Central memory CD8-positive, alpha-beta T cell (primary cell): ENCODE measurements at places on chromosomes 1 and 21.

DNA sequence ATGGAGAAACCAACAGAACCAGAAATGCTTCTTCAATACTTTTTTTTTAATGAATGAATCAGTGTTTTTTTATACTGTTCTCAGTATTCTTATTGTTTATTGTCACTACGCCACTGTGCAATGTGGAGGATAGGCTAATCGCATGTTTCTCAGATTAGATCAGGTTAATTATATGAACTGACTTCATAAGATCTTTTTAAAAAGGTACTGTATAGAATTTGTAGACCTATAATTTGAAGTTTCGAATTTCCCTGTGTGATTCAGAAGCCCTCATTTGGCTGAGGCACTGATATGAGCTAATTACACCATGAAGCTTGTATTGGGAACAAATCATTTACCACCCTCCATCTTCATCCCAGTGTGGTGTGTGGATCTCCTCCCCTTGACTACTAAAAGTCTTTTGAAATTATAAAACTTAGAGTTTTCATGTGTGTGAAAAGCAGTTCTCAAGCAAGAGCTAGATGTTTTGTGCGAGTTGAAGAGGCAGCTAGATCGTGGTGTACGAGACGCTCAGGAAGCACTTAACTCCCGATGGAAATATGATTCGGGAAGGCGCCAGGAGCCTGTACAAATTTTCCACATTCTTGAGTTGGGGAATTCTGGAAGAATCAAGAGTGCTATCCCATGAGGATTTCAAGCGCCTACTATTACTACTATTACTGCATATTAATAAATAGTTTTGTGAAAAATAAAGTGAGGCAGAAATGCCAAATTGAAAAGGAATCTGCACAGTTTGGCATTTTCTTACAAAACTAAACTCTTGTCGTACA is 52.1 kb upstream of the KCNE2 start:
- DNase-seq: no peak

DNA sequence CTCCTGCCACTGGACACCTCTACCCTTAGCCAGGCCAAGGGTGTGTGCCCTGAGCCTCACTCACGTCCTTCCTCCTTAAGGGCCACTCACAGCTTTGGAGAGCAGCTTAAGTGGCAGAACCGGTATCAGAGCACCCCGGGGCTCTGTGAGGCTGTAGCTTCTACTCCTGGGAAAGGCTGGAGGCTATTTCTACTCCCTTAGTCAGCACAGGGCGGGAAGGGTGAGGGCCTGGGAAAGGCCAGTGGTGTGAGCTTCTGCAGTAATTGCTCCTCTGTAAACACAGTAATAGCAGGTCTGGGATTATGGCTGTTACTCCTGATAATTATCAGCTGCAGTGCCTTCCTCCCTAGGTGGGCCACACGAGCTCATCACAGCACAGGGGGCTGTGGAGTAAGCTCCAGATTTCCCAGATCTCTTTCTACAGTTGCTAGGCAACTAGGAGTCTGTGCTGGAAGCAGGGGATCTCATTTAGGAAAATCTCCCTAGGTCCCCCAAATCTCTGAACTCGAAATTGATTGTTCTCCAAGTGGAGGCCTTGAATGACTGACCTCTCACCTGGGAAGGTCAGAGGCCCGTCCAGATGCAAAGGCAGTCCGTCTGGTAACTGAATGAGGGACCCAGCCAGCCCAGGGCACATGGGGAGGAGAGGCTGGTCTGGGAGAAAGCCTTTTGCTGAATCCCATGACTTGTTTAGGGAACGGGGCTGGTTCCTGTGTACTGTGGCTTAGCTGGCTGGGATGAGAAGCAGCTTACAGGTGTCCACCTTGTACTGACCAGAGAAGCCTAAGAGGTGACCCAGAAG is 29.3 kb downstream of the IER5 start:
- DNase-seq: no peak

GRCh38 chr1:31855038-31855845 is 39.4 kb upstream of the SPOCD1 start:
- no peak for DNase-seq

GRCh38 chr1:224582041-224582440 is 34.1 kb upstream of the CNIH3 start:
- DNase-seq: no peak

DNA sequence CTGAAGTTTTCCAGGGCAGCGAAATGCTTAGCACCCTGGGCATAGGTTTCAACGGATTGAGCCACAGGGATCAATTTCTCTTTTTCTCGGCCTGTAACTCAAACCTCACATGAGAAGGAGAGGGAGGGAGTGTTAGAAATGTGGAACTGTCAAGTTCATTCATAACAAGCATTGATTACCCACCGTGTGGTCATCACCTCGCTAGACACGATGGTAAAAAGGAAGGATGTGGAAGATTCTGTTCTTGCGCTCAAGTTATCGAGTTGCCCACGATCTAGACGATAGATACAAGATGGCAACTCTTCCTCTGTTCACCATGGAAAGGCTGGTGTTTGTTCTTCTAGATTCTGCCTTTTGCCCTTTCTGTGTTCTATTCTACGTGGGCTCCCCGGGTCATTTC is 4.0 kb upstream of the RCAN3 start:
- peak; percentile 27 for DNase-seq

- DNase-seq: no peak
Measured at GRCh38 chr1:44672254-44672955, 1.9 kb downstream of the TMEM53 start.

GRCh38 chr1:64597113-64597512 is 127.2 kb downstream of the CACHD1 start:
- DNase-seq: no peak

DNA sequence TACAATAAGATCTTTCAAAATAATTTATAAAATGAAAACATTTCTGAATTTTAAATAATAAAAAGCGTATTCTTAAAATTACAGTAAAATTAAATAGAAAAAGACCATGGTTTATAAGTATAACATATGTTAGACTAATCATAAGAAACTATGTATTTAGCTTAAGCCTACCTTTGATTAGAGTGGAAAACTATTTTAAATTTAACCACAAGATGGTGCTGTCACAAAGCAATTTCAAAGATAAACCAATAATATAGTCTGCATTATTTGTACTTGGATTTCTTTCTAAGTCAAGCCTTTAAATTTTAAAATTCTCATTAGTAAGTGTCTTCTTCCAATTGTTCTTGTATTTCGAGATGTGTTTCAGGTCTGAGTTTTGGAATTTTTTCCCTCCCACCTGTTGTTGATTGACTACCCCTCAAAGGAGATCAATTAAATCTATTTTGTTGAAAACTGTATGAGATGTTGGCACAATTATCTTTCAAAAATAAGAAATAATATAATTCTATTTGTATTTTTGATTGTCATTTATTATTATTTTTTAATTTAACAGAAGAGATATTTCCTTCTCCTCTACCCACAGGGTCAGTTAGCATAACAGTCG is 459.8 kb downstream of the KCNT2 start:
- DNase-seq: no peak

DNA sequence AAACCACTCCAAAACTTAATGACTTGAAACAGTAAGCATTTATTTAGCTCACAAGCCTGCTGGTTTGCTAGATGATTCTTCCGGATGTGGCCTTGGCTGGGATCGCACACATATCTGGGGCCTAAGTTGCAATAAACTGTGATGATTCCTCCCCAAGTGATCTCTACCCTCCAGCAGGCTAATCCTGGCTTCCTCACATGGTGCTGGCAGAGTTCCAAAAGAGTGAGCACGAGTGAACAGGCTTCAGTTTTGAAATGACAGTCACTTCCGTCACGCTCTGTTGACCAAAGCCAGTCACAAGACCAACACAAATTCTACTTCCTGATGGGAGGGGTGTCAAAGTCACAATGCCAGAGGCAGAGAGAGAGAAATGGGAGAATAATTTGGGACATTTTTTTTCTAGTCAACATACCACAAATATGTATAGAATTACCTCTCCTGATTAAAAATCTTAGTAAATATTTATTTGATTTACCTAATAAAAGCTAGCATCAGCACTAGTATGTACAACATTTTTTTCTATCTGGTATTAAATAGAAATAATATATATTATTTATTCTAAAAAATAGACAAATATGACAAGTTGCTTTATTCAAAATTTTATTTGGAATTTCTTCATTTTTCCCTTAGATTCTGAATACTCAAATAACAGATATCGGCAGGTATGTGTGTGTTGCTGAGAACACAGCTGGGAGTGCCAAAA is 292.7 kb downstream of the TPR start:
- DNase-seq: no peak

GRCh38 chr1:40922969-40923368 is 56.5 kb upstream of the CTPS1 start:
- no peak for DNase-seq

DNA sequence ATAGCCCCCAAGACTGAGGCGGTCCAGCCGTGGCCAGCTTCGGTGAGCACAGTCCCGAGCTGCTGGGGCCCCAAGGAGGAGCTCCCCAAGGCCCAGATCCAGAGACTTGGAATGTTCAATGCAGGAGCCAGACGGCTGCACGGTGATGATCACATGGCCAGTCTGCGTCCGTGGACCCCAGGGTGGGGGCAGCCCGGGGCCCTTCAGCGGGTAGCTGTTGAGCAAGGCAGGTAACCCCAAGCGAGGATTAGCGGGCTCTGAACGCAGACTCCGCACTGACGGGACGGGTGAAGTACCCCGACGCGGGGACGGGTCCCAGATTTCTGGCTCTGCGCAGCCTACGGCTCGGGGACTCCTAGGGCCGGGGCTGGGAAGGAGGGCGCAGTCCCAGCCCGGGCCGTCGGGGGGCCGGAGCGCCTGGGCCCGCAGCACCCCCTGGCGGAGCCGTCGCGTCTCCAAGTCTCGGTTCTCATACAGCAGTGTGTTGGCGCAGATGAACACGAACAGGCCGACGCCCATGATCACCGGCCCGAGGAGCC is 2.7 kb downstream of the TMEM200B start:
- peak; percentile 55 for DNase-seq

GRCh38 chr1:110559157-110559556 is 40.2 kb upstream of the KCNA10 start:
- DNase-seq: no peak

DNA sequence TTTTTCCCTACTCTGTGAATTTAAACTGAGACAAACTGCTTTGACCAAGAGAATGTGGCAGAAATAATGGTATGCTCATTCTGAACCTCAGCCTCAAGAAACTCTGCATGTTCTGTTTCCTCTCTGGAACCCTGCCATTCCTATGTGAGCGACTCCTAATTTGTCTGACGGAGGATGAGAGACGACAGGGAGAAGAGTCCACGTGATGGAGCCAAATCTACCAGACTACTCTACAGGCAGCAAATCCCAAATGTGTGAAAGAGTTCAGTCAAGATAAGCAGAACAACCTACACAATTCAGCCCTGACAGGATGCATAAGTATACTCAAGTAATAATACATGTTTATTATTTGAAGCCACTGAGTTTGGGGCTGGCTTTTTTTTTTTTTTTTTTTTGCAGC is 153.5 kb downstream of the DPYD start:
- no peak for DNase-seq

- DNase-seq: no peak
Measured at GRCh38 chr1:235919833-235920441, 53.2 kb upstream of the LYST start.

DNA sequence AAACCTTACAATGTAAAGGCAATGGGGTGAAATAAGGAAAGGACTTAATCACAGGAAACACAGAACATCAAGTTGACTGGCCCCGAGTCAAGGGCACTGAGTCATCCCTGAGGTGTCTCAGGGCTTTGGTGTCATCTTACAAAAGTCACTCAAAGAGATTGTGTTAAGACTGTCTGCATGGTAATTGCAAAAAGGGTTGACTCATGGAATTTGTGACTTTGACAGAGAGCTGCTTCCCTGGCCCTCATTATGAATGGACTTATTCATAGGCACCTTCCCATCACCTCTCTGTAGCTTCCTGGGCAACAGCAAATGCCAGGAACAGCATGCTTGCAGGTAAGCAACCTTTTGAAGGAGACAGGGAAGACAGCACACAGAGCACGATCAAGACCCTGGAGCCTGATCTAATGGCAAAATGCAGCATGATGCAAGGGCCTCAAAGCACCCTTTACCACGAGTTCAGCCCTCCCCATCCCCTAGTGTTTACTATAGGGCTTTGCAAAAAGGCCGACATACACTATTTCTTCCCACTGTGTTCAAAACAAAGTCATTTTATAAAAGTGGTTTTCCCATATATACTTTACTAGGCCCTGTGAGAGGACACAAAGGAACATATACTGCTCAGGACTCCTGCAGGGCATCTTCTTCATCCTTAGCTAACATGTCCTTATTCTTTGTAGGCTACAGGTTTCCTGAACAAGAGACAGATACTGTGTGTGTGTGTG is 17.1 kb downstream of the ZP4 start:
- no peak for DNase-seq

GRCh38 chr1:96934282-96934681 is 212.7 kb downstream of the PTBP2 start:
- DNase-seq: no peak

- DNase-seq: no peak
Measured at GRCh38 chr1:57350610-57351009, 73.2 kb downstream of the DAB1 start.

- no peak for DNase-seq
Measured at GRCh38 chr1:39892601-39893595, 8.8 kb downstream of the MYCL start.

DNA sequence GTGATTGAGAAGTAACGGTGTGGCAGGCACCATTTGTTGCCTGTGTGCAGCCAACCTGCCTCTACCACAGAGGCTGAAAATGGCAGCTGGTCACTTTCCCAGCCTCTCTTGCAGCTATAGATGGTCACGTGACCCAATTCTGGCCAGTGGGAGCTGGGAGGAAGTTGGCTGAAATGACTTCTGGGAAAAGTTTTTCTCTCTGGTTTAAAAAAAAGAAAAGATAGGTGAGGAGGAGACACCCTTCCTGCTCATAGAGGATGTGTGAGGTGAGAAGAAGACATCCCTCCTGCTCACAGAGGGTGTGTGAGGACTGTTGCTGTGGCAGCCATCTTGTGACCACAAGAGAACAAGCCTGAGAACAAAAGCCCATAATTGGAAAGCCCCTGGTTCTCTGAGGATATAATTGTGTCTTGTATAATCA is 122.8 kb downstream of the SYF2 start:
- DNase-seq: no peak

GRCh38 chr1:174877208-174877673 is 122.5 kb upstream of the CACYBP start:
- no peak for DNase-seq

DNA sequence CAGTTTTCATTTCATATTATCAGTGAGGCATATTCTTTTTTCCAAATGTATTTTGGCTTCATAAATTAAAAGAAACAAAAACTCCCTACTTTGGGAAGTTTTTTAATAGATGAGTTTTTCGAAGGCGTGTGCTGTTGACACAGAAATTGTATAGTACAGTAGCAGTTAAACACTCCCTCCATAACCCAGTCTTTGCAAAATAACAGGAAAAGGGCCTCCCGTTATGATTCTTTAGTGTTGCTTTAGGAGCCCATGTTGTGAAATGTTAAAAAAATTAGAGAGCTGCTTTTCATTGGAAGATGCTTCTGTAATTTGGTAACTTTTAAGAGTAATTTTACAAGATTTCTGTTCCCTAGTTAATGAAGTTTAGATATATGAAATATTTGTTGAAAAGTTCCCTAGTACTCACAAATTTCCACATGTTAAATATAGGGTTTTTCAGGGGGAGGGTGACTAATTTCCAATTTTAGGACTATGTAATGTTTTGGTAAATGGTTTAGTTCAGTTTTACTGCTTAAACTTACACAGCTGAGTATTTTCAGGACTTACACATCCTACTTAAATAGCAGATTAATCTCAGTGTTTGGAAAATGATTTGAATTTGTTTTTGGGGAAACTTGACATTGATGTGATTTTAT is 2.0 kb downstream of the CAMSAP2 start:
- no peak for DNase-seq

GRCh38 chr1:224804220-224804619 is 125.3 kb upstream of the DNAH14 start:
- no peak for DNase-seq

- no peak for DNase-seq
Measured at GRCh38 chr1:1039145-1039910, 19.4 kb downstream of the AGRN start.

- DNase-seq: no peak
Measured at GRCh38 chr21:44492567-44493385, 37.5 kb downstream of the LRRC3 start.
